Endothelial cell of umbilical vein (primary cell): ENCODE measurements at places on chromosomes 11 and 22. TPM values are rescaled to one million over a fixed set of nuclear protein-coding genes. Genes with fewer than 3 reads are reported as not detected.

ART1 gene
- not detected in 2 replicates for total RNA-seq

MS4A3 gene
- not detected in 2 replicates for total RNA-seq

MIOX gene
- total RNA-seq, result not detected in 2 replicates

C11orf52 gene
- 0.31 and 0.99 TPM in 2 replicates for total RNA-seq

OR6T1 gene
- total RNA-seq, result not detected in 2 replicates

C11orf21 gene
- not detected in 2 replicates for total RNA-seq

LRRN4CL gene
- total RNA-seq, result 0.20 and 0.37 TPM in 2 replicates

DENND6B gene
- 2.9 and 5.9 TPM in 2 replicates for total RNA-seq

SYT12 gene
- total RNA-seq, result not detected in 2 replicates

P2RY6 gene
- 0.30 TPM in 1 of 2 replicates, not detected in the other for total RNA-seq

ROM1 gene
- total RNA-seq, result 8.2 and 8.8 TPM in 2 replicates

SPI1 gene
- total RNA-seq, result not detected in 2 replicates

SIDT2 gene
- total RNA-seq, result 26.0 and 28.7 TPM in 2 replicates

STK33 gene
- total RNA-seq, result 1.6 and 3.4 TPM in 2 replicates

RFPL1 gene
- total RNA-seq, result not detected in 2 replicates

GVQW3 gene
- 0.99 and 2.8 TPM in 2 replicates for total RNA-seq

EFCAB6 gene
- 0.31 and 0.32 TPM in 2 replicates for total RNA-seq

ARHGAP8 gene
- total RNA-seq, result not detected in 2 replicates

TIMP3 gene
- 2.0 and 8.7 TPM in 2 replicates for total RNA-seq

APOL2 gene
- total RNA-seq, result 37.6 and 41.9 TPM in 2 replicates

ACR gene
- total RNA-seq, result 4.1 and 4.9 TPM in 2 replicates

EIF3F gene
- 385 and 436 TPM in 2 replicates for total RNA-seq

MYBPC3 gene
- total RNA-seq, result not detected in 2 replicates

KRTAP5-1 gene
- not detected in 2 replicates for total RNA-seq
